ENCODE measurements at places on chromosomes 7 and 10.

GRCh38 chr10:16887565-16887964 is 70.3 kb upstream of the RSU1 start:
- DNase-seq = no peak

- no peak for DNase-seq
Observed at GRCh38 chr7:84701524-84702306, 485.1 kb downstream of the SEMA3D start.

DNA sequence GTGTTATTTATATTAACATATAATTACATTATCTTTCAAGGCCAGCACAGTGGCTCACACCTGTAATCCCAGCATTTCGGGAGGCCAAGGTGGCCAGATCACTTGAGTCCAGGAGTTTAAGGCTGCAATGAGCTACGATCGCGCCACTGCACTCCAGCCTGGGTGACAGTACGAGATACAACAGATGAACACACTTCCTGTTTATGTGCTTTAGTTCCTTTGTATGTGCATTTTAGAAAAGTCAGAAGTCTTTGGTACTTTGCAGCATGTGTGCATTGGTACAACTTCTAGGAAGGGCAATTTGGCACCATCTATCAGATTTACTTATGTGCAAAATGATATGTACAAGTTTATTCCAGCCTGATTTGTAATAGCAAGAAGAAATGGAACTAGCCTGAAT is 13.3 kb downstream of the SLC35G1 start:
- no peak for DNase-seq

DNA sequence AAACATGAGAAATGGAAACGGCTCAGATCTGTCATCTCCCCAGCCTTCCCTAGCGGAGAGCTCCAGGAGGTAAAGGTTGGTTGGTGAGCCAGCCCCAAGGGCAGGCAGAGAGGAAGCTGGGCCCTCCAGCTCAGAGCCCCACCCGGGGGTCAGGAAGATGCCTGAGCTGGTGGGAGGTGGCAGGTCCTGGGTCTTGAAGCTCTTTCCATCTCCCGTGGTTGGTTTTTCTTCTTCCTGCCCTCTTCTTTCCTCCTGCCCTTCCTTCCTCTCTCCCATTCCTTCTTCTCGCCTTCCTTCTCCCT is 384.2 kb upstream of the FOXK1 start:
- DNase-seq = no peak

- DNase-seq = no peak
Observed at GRCh38 chr10:120598386-120598785, 141.4 kb downstream of the PLPP4 start.
